ENCODE measurements at places on chromosomes 7 and 10.

GRCh38 chr10:125911145-125911544, 14.8 kb downstream of the FANK1 start:
- DNase-seq: no peak

DNA sequence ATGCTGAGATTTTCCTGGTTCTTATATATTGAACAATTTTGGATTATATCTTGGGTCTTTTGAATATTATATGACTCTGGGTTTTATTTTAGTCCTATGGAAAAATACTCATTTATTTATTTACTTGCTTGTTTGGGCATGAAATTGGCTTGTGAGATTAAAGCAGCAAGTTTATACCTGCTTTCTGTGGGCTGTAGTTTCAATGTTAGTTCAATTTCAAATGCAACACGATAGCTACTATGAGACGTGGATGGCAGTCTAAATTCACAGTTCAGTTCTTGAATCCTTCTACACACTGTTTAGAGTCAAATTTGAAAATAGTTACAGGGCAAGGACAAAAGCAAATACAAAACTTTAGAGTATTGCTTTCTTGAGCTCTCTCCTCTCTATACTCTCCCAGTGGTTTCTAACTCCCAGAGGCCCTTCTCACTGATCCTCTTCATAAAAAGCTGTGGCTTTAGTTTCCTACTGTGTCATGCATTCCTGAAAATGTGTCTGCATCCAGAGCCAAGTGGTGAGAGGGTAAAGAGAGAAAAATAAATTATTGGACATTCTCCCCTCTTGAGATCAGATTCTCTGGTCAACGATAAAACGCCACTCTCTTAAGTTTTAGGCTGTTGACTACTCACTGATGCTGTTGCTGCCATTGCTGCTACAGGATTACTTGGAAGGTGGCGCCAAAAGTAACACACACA, 34.4 kb downstream of the POLR1F start:
- DNase-seq: no peak

GRCh38 chr7:151442776-151443496, 3.0 kb upstream of the CRYGN start:
- no peak for DNase-seq

GRCh38 chr7:127514499-127514898, 70.9 kb downstream of the GCC1 start:
- DNase-seq: no peak

DNA sequence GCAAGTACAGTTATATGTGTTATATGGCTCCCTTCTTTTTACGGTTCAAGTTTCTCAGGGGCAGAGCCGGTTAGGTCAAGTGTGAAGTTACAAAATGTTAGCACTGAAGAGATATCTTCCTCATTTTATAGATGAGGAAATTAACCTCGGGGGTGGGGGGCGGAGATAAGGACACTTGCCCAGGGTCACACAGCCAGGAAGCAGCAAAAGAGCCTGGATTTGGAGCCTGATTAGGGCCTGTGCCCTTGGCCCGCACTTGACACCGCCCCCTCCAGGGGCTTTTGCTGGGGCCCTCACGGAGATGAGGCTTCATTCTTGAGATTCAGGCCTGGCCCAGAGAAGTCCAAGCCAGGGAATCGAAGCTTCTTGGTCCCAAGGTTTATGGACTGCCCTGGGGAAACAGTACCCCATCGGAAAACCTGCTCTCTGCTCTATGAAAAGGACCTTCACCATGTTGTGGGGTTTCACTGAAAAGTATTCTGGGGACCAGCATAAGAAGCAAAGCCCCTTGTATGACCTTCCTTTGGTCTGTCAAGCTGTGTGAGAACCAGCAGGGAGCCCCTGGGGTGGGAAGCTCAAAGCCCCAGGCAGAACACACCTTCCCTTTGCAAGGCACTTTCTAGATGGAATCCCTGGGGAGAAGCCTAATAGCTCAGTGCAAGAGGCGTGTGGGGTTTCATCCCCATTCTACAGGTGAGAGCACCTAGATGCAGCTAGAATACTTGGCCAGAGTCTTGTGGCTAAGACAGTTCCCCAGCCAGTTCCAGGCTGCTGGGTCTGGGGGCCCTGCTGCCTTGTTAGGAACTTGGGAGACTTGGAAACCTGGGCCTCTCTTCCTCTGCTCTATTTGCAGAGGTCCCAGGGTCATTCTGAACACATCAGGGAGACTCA, 21.9 kb downstream of the UNC5B start:
- no peak for DNase-seq

GRCh38 chr7:129951226-129952085, 1.3 kb downstream of the UBE2H start:
- peak; percentile 5 for DNase-seq

DNA sequence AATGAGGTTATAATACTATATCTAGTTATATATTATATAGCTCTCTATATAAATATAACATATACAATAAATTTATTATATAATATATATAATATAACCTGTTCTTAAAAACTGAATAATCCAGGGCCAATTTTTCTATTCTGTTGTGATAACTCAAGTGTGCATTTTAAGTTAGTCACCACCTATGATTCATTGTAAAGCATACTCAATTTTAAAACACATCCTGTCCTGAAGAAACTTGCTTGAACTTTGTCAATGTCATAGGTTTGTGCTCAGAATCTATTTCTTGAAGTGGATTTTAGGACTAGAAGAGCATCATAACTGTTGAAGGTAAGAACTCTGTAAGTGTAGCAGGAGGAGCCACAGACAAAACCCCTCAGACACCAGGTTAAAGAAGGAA, 1209.8 kb downstream of the REEP3 start:
- DNase-seq: no peak

- no peak for DNase-seq
Observed at GRCh38 chr7:133310232-133310862, 57.5 kb downstream of the EXOC4 start.

GRCh38 chr10:106175760-106176377, 988.6 kb downstream of the SORCS1 start:
- no peak for DNase-seq

- DNase-seq: no peak
Observed at GRCh38 chr7:92161271-92161670, 17.7 kb downstream of the LRRD1 start.

- no peak for DNase-seq
Observed at GRCh38 chr7:2843191-2843685, 870 bp downstream of the GNA12 start.

DNA sequence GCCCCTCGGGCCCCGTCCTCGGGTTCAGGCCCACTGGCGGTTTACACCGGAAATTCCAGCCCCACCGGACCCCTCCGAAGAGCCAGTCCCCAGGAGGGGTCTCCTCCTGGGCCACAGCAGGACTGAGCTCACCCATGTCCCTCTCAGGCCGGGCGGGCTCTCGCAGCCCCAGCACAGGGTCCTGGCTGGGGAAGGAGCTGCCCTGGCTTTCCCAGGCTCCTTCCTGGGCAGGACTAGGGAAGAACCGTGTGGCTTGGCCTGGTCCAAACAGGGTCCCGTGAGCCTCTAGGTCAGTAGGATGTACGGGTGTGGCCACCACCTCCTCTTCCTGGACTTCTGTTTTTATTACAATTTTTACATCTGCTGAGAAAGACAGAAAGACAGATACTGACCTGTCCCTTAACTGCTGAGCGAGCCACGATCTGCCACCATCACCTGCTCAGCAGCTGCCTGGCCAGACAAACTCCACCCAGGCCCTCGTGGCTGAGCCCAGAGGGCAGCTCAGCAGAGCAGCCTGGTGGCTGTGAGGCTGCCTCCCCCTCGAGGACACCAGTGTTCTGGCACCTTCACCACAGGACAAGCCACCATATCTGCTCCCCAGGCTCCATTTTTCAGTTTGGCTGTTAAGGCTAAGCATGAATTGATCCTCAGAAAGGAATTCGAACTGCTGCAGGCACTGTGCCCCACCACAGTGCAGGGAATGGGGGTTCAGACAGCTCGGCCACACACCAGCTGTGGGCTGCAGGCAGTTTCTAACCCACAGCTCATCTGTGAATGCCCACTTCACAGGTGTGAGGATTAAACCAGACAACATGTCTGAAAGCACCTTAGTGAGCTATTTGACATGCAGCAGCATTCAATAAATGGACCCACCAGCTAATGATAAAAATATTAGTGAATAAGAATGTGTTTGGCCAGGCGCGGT, 14.5 kb upstream of the ZNF777 start:
- DNase-seq: no peak

- DNase-seq: no peak
Observed at GRCh38 chr10:88794731-88795130, 7.8 kb upstream of the LIPM start.

GRCh38 chr7:140702774-140703173, 6.3 kb downstream of the NDUFB2 start:
- no peak for DNase-seq

DNA sequence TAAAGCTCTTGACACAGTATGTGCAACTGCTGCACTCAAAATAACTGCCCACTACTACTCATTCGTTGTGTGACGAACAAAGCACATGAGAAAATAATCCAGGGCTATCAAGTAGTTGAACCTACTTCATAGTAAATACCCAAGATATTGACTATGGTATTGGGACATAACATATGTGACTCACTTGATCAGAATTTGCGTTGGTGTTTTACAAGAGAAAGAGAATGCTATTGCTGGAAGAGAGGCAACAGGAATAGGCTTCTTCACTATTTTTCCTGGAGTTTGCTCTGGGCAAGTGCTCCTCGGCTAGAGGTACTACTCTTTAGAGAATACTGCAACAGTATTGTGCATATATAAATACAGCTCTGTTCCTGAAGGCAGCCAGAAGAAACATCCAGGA, 2.5 kb downstream of the DGKB start:
- DNase-seq: no peak

- no peak for DNase-seq
Observed at GRCh38 chr7:22295402-22296264, 61.3 kb downstream of the RAPGEF5 start.

DNA sequence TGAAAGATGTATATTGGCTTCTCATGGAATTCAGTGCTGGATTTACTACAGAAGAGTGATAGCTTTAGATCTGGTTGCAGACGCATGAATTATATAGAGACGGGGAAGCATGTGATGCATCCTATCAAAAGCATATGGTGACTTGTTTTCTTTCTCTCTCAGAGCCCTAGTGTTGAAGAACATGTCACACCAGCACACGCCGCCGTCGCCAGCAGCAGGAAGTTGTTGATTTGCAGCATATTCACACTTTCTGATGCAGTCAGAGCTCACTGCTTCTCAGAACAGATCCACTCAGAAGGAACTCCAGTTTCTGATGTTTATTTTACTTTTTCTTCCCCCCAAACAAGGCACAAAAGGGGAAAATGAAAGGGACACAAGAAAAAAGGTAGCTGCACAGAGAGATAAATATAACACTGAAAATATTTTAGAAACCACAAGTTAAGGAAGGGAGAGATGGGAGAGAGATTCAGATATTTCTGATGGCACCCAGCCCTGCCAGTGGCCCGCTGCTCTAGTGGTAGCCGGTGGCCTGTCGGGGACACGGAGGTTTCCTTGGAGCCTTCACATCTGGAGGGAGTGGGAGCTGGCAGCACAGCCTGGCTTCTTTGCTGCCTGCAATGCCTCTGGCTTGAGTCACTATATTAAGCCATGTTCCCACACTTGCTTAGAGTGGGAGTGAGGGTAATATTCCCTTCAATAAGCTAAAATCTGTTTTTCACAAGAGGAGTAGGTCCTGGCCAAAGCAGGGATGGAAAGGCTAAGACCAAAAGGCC, 123.2 kb downstream of the NRP1 start:
- DNase-seq: peak; percentile 16

DNA sequence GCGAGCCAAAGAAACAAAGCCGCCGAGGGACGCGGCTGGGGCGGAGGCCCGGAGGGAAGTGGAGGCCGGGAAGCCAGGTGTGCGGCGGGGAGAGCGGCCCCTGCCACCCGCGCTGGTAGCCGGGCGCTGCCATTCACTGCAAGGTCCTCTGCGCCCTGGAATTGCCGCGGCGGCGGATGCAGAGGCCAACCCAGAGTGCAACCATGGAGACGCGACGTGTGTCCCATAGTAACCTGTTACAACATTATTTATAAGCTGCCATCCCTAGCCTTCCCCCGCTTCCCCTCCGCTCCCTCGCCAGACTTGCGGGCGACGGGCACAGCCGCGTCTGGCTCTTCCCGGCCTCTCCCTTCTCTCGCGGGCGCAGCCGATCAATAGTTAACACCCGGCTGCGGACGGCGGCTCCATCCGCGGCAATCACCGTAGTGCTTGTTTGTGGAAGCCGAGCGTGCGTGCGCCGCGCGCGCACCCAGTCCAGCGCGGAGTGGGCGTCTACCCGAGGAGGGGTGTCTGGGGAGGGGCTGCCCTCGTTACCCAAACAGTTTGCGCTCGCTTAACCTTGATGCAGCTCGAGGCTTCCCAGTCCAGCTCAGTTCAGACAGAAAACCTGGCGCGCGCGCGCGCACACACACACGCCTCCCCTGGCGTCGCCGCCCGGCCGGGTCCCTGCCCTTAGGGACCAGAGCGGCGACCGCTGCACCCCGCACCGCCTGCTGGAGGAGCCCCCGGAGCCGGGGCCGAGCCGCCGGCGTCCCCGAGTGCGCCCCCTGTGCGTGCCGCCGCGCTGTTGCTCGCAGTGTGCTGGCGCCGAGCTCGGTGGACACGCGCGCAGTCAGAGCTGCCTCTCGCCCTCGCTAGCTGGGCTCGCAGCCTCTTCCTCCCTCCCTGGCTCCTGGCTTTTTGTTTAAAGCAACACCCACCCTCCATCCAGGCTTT, 165.4 kb upstream of the DPP6 start:
- no peak for DNase-seq

- DNase-seq: no peak
Observed at GRCh38 chr10:102066399-102067088, 1.4 kb downstream of the HPS6 start.

- no peak for DNase-seq
Observed at GRCh38 chr10:73244866-73245477, 2.1 kb downstream of the DNAJC9 start.

DNA sequence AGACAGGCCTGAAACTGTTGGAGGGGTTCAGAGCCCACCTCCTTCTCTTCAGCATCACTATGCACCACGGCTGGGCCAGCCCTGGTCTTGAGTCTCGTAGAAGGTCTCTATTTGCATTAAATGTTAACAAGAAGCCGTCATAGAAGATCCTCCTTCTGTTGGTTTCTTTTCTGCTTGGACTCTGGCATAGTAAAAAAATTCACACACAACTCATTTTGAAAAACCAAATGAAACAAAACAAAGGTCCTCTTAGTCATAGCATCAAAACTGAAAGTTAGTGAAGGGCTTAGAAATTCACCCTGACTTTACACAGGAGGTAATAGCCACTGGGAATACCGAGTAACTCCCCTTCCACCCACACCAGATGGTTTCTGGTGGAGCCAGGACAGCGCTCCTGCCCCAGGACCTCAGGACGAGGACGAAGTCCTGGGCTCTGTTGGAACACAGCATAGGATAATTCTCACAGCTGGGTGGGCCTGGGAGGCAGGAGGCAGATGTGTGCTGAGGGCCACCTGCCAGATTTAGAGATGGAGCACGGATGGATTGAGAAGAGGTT, 248.4 kb upstream of the KLF6 start:
- peak; percentile 30 for DNase-seq

GRCh38 chr7:107995184-107996071, 7.5 kb downstream of the LAMB1 start:
- DNase-seq: no peak

- no peak for DNase-seq
Observed at GRCh38 chr7:18294411-18294810, 201.1 kb upstream of the HDAC9 start.

DNA sequence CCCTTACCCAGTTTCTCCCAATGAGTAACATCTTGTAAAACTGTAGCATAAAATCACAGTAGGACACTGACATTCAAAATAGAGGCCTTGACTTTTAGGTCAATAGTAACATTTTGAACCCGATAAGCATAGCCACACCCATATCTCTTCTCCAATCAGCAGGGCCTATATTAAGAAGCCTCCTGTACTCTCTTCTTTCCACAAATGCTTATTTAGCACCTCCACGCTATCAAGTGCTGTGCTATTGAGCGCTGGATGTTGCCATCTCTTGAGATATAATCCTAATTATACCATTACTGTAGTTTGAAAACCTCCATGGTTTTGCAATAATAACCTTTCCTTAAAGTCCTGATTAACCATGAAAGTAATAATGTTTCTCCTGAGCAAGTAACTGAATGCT, 40.1 kb upstream of the CBLL1 start:
- no peak for DNase-seq
